ENCODE measurements at places on chromosomes 3 and 15.

DNA sequence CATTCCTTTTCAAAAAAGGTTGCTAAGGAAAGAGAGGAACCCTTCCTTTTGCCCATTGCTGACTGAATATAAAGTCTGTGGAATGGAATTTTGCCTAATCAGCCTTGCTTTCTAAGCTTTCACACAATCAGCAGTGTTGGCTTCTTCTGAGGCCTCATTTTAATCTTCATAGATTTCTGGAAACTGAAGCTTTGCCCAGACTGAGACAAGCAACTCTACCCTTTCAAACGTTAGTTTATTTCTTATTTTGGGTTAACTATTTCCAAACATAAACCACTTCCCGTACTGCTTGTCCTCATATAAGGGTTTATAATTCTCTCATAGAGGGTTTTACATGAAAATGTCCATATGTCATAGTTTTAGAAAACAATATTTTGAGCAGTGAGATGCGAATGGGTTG lies 82.9 kb downstream of the NR1D2 start:
- DNase-seq, result no peak

DNA sequence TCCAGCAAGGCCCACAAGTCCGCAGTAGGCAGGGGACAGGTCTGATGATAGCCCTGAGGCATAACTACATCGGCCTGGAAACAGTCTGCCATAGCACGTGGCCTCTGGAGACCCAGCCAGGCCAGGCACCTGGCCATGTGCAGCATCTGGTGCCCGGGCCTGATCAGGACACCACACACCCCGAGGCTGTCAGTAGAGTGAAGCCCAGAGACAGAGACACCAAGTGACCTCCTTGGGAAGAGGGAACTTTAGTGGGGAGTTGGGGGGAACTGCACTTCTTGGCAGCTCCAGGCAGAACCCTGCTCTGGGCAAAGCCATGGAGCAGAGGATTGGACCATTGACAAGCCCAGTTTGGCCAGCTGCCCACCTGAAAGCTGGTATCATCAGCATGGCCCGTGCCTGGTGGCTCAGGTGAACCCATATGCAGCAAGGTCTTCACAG lies 1.2 kb downstream of the SHISA5 start:
- no peak for DNase-seq

GRCh38 chr3:180408654-180409053 lies 193.3 kb upstream of the TTC14 start:
- no peak for DNase-seq

DNA sequence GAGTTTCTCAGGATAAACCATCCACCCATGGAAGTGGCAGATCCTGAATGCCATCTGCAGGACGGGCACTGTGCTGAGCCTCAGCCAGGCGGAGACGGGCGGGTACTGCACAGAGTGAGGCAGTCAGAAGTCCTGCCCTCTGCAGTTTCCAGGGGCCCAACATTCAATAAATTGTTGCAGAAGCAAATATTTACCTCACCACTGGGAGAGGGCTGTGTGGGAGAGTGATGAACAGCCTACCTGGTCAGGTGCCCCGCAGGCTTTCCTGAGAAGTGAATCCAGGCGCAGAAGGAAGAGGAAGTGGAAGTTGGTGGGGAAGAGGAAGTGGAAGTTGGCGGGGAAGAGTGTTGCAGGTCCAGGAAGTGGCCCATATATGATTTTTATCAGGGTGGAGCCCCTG lies 100.8 kb downstream of the SLCO3A1 start:
- DNase-seq, result no peak

DNA sequence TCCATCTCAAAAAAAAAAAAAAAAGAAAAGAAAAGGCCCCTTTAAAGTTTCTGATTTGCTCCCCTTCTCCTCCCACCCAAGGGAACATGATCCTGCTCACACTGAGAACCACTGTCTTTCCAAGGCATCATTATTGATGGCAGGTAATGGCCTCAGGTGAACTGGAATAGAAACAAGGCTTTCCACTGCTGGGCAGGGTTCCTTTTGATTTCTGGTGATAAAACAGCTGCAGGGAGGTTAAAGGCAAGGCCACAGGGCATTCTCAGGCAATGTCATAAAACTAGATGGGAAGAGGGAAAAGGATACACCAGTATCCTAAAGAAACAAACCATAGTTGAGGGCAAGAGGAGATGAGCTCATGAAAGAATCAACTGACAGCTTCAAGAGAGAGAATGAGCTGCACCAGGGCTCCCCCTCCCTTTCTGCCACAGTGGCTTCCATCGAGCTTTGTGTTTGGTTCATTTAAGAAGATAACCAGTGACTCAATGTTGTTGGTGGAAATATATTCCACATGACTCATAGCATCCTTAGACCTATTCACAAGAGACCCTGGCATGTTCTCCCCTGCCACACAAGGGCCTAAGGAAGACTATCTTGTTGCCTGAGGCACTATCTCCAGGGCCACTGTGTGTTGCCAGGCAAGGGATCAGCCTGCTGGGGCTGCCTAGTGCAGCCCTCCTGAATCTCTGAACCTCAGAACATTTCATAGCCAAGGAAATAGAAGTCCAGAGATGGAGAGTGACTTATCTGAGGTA lies 86.4 kb downstream of the WDR76 start:
- no peak for DNase-seq

GRCh38 chr15:76667943-76668715 lies 237.0 kb downstream of the SCAPER start:
- DNase-seq, result no peak

GRCh38 chr3:14564741-14565140 lies 24.6 kb upstream of the GRIP2 start:
- no peak for DNase-seq

DNA sequence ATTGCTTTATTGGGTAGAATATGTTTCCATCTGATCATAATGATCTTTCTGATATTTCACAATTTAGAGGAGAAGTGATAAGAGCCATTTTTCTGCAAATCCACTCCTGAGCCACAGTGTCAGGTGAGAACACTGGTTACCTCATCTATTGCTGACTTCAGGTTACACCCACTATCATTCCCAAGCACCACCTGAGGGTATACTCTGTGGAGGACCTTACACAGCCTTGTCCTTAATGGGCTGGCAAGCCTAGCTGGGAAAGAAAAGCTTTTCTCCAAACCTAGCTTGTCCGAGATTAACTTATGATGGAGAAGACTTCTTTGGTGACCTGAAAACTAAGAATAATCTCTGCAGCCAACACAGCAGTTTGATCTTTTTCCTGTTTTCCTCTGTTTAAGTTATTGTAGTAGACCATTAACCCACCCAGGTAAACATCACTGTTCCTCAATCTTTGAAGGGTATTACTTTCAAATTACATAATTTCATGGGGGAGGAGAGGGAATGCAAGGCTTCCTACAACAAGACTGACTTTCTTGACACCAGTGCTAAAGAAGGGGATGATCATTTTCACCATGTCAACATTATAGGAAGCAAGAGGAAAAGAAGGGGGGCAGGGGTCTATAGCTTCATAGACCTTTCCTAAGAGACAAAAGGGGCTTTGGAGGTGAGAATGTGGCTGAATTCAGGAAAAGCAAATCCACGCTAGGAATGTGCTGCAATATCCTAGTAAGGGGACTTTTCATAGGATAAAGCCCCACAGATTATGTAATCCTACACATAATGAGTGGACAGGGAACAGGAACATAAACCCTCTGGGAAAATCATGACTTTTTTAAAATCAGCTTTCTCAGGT lies 1.7 kb downstream of the NCEH1 start:
- DNase-seq, result no peak

GRCh38 chr3:181610083-181610972 lies 101.4 kb upstream of the SOX2 start:
- DNase-seq, result no peak

GRCh38 chr3:59339818-59340217 lies 290.0 kb upstream of the CFAP20DC start:
- no peak for DNase-seq

GRCh38 chr15:68614286-68615035 lies 35.7 kb downstream of the CORO2B start:
- DNase-seq, result no peak

GRCh38 chr3:195236801-195237570 lies 34.0 kb downstream of the XXYLT1 start:
- no peak for DNase-seq

GRCh38 chr3:170058127-170058526 lies 20.3 kb downstream of the GPR160 start:
- no peak for DNase-seq

- no peak for DNase-seq
These were observed 10.8 kb upstream of the HRH1 start for GRCh38 chr3:11143476-11143875.

DNA sequence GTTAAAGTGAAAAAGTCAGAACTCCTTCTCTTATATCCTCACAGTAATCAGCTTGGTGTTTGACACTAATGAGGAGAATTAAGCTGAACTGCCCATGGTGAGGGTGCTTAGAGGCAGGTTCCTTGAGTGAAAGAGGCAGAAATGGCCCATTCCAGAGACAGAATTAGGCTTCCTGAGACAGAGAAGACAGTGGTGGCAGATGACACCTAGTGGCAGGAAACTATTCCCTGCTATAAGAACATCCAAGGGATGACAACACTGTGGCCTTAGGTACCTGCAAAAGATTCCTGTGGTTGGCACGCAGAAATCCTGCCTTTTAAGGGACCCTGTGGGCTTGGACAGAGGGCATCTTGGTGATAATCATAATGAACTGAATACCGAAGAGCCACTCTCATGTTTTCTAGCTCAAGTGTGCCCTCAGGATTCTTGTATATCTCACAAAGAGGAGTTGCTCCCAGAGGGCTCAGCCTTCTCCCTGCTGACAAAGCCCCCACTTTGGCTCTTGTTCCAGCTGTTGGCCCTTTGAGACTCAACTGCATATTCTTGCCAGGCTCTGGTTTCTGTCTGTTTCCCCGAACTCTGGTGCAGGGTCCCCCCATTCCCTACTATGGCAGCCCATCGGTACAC lies 56.0 kb downstream of the KBTBD12 start:
- DNase-seq, result peak; percentile 74

DNA sequence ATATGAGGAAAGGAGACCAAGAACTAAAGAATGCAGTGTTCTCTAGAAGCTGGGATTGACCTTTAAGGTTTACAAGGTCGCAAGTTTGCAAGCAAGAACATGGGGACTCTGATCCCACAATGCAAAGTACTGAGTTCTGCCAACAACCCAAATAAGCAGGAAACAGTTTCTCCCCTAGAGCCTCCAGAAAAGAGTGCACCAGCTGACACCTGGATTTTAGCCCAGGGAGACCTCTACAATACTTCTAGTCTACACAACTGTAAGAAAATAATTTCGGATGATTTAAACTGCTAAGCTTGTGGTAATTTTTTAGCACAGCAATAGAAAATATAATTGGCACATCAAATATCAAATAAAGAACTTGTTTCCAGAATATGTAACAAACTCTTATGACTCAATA lies 46.4 kb downstream of the EHHADH start:
- no peak for DNase-seq

DNA sequence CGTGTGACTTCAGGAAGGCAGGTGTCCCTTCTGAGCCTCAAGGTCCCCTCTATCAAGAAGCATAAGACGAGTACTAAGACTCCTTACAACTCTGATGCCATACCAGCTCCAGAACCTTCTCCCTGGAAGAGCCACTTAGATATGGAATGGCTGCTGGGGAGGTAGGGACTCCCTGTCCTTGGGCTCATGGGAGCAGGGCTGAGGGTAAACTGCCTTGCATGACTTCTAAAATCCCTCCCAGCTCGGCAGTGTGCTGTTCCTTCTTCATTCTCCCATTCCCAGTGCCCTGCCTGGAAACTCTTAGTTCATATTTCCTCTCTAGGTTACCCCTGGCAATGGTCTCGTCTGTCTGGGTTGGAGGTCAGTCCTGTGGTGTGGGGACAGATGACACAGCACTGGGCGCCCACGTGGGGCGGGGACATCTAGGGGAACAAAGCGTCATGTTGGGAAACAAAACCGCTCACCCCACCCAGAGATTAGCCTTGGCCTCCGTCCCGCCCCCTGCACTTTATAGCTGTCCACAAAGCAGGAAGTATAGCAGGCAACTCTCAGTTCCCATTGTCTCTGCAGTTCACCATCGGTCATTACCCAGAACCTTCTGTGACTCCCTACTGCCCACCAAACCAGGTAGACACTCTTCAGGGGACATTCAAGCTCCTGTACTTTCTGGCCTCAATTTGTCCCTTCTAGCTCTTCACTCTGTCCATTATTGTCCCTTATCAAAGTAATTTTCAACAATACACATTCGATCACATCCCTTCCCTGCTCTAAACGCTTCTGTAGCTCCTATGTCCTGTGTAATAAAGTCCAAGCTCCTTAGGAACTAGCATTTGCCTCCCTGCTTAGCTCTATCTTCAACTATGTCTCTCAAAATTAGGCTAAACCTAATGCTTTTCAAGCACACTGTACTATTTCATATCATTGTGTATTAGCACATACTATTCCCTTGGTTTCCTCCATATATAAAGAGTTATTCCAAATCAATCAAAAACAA lies 73.8 kb downstream of the IQSEC1 start:
- DNase-seq, result no peak

DNA sequence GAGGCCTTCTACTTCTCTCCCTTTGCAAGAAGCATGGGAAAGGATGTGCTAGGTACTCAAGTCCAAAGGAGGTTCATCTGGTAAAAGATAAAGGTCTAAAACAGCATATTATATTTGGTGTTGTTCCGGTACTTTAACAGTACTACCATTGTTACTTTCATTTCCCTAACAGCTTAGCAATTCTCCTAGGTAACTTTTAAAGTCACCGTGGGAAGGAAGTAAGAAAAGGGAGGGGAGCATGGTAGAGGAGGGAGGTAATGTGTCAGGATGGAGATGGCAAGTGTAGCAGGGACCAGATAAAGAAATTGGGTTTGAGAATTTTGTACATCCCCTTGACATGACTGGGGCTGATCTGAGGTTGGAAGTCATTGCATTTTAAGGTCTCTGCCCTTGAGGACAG lies 89.4 kb upstream of the SKOR1 start:
- DNase-seq, result no peak

- no peak for DNase-seq
These were observed at the start of gene KCNAB1 for GRCh38 chr3:156120528-156121251. Gene KCNAB1 (plus strand): TSS chr3:156120578.

- peak; percentile 64 for DNase-seq
These were observed 102.4 kb downstream of the LRIG1 start for GRCh38 chr3:66398228-66399025.

- DNase-seq, result no peak
These were observed 283.8 kb downstream of the C3orf38 start for GRCh38 chr3:88433568-88433967.

GRCh38 chr3:157905885-157906284 lies 200.3 kb downstream of the SHOX2 start:
- DNase-seq, result no peak

DNA sequence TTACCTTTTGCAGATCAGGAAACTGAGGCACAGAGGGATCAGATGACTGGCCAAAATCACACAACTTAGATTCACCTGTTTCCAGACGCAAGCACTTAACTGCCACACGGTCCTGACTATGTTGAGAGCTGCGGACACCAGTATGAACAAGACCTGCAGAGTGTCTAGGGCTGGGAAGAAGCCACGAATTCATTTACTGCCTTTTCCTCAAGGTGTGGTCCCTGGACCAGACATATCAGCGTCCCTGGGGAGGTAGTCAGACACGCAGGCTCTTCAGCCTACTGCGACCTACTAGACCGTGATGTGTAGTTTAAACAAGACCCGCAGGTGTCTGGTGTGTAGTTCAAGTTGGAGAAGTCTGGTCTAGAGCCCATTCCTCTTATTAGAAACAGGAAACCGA lies 541 bp upstream of the SLC6A11 start:
- DNase-seq, result no peak

All from NCI-H2081 treated with DMSO at 0.1 percent for 48 hours (cell line).